Type B pancreatic cell (in vitro differentiated cells): ENCODE measurements at places on chromosomes 13 and 19. TPM values are rescaled to one million over a fixed set of nuclear protein-coding genes. Genes with fewer than 3 reads are reported as not detected.

DNA sequence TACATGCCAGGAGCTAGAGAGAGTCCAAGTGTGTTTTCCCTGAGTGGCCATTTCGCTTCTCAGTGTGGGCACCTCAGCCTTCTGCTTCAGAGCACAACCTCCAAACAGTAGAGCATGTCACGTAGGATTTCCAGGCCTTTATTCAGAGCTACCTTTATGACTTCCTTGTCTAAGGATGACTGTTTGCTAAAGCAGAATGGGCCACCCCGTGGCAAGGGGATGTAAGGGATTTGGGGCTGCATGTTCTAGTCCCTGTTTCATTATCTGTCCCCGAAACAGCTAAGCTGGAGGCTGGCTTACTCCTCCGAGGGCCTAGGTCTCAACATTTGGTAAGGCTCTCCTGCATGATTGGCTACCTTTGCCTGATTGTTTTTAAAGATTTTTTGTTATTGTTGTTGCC is 6.0 kb downstream of the RNASEH2B start:
- no peak for DNase-seq

GRCh38 chr13:82606008-82606407 is 1276.3 kb downstream of the SLITRK1 start:
- no peak for DNase-seq

- no peak for DNase-seq
Observed at GRCh38 chr19:651991-652390, 11.0 kb downstream of the RNF126 start.

DNA sequence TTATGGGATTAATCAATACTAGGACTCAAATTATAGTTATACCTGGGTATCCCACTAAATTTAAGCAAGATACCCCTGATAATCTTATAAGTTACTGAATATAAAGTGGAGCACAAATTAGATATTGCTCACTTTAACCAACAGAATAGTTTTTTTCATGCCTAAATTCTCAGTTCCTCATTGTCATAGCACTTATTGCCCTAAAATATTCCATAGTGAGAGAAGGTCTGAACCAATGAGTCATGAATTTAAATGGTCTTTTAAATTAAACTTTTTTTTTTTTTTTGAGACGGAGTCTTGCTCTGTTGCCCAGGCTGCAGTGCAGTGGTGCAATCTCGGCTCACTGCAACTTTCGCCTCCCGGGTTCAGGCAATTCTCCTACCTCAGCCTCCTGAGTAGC is 42.4 kb downstream of the ZNF136 start:
- DNase-seq = no peak

The ZBTB45 gene
- total RNA-seq = 18.6 and 20.2 TPM in 2 replicates
